A549 treated with Hydrocortisone at 1 μM for 4 hours (cell line): ENCODE measurements at places on chromosomes 2 and 18. TPM values are rescaled to one million over a fixed set of nuclear protein-coding genes. Genes with fewer than 3 reads are reported as not detected.

The COLEC12 gene
- 0.03 to 0.08 TPM (median 0.06 TPM) in 5 replicates for total RNA-seq

The ADAM23 gene
- 8.2 to 9.5 TPM (median 9.1 TPM) in 5 replicates for total RNA-seq

The SLC4A3 gene
- total RNA-seq, result 2.5 to 3.3 TPM (median 3.1 TPM) in 5 replicates

The RUFY4 gene
- 0.09 TPM in 1 of 5 replicates, not detected in the others for total RNA-seq

The TUBA4A gene
- total RNA-seq, result 251 to 336 TPM (median 266 TPM) in 5 replicates

The DPP4 gene
- 0.61 to 1.2 TPM (median 0.76 TPM) in 5 replicates for total RNA-seq

The GREB1L gene
- total RNA-seq, result 2.2 to 6.4 TPM (median 4.7 TPM) in 5 replicates

The ZNF514 gene
- 5.4 to 7.8 TPM (median 7.5 TPM) in 5 replicates for total RNA-seq
